ENCODE measurements at places on chromosomes 11 and 22. TPM values are rescaled to one million over a fixed set of nuclear protein-coding genes. Genes with fewer than 3 reads are reported as not detected.

The AKIP1 gene
- total RNA-seq = 18.2 TPM

The C11orf42 gene
- not detected for total RNA-seq

The BACE1 gene
- 16.6 TPM for total RNA-seq

The JAML gene
- total RNA-seq = 2.5 TPM

The DDTL gene
- 0.80 TPM for total RNA-seq

The MOGAT2 gene
- total RNA-seq = not detected

The PLAAT5 gene
- 2.1 TPM for total RNA-seq

The UVRAG gene
- total RNA-seq = 9.8 TPM

The ZNF215 gene
- 0.89 TPM for total RNA-seq

GRCh38 chr22:50700387-50701075 is 27.9 kb downstream of the SHANK3 start:
- DNase-seq = no peak

- DNase-seq = no peak
Measured at GRCh38 chr11:72274435-72274834, 30.5 kb upstream of the PHOX2A start.

DNA sequence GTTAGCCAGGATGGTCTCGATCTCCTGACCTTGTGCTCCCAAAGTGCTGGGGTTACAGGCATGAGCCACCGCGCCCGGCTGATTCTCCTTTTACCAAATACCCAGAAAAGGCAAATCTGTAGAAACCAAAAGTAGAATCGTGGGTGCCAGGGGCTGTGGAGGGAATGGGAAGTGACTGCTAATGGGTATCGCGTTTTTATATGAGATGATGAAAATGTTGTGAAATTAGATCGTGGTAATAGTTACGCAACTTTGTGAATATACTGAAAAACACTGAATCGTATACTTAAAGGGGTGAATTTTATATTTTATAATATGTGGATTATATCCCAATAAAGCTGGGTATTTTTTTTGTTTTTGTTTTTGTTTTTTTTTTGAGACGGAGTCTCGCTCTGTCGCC is 48.2 kb upstream of the CREB3L1 start:
- no peak for DNase-seq

DNA sequence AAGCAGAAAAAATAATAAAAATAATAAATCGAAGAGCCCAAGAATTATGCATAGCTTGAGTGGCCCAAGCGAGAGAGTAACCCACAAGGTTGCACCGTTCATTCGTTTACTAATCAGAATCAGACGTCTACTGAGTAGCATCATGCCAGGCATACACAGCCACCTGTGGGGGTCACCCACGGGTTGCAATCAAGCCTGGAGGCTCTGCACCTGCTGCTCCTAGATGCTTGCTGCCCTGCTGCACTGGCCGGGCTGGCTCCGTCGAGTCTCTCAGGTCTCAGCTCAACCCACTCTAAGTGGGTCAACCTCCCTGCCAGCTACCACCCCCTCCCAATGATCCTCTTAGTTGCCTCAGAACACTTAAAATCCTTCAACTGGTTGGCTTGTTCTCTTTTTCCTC is 2.0 kb upstream of the TESMIN start:
- no peak for DNase-seq

- DNase-seq = no peak
Measured at GRCh38 chr11:134542401-134543165, 130.5 kb upstream of the B3GAT1 start.

- peak; percentile 70 for DNase-seq
Measured at GRCh38 chr11:833114-833791, 501 bp downstream of the CD151 start.

- peak; percentile 10 for DNase-seq
Measured at GRCh38 chr11:112931703-112932102, 29.5 kb upstream of the NCAM1 start.

DNA sequence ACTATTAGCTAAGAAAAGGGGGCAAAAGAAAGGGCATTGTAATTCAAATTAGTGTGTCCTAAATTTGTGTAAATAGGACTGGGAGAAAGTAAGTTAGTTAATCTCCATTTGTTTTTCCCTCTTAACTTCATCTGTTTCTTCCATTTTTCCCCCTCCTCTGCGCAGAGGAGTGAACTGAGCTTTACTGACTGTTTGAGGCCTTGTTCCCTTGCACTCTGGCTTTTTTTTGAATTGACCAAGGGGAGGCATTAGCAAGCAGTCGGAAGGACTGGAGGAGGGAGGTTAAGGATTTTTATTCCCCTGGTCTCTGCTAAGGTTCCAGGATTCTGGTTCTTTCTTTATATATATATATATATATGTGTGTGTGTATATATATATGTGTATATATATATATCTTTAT is 15.2 kb upstream of the FANCF start:
- DNase-seq = no peak

DNA sequence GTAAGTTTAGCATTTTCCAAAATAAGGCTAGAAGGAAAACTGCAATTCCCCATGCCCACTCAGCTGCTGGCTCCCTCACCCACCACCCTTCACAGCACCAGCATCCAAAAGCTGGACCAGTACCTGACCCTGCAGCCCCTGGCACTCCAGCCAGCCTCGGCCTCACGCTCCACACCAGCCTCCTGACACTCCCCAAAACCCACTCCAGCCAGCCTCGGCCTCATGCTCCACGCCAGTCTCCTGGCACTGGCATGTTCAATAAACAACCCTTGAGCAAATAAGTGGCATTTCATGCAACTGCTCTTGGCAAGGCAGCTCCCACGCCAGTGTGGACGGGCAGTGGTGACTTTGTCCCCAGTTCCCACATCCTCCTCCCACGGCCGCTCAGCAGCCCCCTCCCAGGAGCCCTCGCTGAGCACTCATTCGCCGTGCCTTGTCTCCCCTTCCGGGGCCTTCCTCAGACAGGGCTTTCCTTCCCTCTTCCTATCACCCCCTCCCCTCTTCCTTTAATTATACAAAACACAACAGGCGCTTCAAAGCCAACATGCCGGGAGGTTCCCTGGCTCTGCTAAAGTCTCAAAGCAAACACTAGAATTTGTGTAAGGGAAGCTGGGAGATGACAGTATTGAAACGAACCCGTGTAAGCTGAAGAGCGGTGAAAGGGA is 6.8 kb downstream of the TOLLIP start:
- no peak for DNase-seq

DNA sequence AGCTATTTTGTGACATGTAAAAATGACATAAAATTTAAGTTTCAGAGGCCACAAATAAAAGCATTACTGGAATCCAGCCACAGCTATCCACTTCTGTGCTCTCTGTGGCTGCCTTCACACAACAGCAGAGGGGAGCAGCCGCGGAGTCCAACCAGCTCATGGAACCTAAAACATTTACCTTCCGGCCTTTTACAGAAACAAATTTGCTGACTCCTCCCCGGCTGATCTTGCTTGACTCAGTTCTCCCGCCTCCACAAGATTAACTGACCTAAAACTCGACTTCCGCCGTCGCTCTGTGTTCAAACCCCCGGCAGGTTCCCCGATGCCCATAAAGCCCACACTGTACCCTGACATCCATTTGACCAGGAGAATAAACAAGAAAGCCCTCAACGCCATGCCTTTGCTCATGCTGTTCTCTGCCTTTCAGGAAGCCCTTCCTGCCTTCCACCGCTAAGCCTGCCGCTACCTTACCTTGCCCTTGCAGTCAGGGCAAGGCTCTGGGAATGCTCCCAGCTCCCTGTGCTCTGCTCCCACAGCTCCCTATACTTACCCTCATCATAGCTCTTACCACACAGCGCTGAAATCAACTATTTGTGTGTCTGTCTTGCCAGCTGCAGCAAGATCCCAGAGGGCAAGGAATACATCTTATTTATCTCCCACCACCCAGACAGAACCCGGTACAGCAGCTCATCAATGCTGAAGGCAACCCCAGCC is 35.4 kb downstream of the MICAL3 start:
- no peak for DNase-seq

- no peak for DNase-seq
Measured at GRCh38 chr11:58276151-58276550, 8.1 kb upstream of the OR10W1 start.

- DNase-seq = no peak
Measured at GRCh38 chr11:113396690-113397089, 9.1 kb downstream of the ANKK1 start.

GRCh38 chr11:73914284-73914683 is 36.5 kb upstream of the DNAJB13 start:
- no peak for DNase-seq

All from muscle of leg (tissue), 16 donors.